ELR (cell line): ENCODE measurements at places on chromosomes 11 and 22.

DNA sequence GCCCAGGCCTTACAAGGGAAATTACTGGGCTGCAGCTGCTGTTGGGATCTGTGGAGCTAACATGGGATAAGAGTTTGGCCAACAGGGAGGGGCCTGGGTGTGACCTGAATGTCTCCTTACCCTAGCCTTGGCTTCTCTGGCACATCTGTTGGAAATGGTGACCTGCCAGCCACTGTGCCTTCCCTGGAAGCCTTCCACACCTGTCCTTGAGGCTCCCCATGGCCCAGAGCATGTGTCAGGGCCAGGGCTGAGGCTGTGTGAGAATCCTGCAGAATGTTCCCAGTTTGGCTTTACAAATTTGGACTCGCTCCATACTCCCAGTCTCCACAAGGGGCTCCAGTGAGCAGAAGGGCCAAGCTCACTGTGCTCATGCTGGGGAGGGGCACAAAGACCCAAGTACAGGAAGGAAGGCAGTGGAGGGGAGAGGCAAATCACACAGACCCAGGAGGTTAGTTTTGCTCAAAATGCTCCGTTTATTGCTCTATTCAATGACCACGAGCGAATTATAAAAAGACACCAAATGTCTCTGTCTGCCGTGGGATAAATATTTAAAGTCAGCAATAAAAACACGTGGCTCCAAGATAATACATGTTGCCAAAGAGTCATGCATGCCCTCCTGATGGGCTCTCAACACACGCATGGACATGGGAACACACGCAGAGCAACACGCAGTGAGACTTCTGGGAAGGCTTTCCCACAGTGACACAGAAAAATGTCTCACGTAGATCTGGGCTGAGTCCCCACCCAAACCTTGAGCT is 1.7 kb upstream of the IGSF22 start:
- DNase-seq = peak; percentile 57

- DNase-seq = no peak
Measured at GRCh38 chr11:1381793-1382425, 7.8 kb upstream of the BRSK2 start.

DNA sequence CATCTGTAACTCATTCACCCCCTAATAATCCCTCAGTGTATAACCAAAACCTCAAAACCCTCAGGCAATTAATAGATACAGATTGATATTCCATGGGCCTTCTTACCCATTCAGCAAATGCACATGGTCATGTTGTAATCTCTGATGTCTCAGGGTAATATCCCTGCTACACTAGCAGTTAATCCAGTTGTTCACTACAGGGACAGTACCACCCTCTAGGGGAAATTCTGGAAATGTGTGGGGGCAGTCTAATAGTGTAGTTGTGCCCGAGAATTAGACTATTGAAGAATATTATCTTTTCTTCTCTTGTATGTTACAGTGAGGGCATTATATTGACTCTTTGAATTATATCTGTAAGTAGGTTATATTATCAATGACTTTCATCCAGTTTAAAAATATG is 175.4 kb downstream of the CWF19L2 start:
- no peak for DNase-seq

DNA sequence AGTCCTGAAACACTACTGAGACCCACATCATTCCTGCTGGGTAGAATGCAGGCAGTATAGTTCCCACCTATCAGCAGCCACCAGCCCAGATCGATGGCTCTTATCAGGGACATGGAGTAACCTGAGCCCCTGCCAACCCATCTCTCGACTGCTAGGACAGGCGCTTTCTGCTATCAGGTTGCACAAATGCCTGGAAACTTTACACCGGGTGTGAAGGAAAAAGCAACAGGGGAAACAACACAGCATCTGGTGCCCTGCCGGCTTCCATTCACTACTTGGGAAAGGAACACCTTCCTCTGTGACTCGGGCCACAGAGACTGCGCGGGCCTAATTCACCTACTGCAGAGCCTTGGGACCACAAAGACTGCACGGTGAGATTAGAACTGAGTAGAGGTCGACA is 18.5 kb downstream of the RBFOX2 start:
- no peak for DNase-seq

GRCh38 chr22:46436595-46437175 is 100.7 kb downstream of the CELSR1 start:
- DNase-seq = peak; percentile 79

- DNase-seq = no peak
Measured at GRCh38 chr11:405323-405953, 9.4 kb downstream of the SIGIRR start.

DNA sequence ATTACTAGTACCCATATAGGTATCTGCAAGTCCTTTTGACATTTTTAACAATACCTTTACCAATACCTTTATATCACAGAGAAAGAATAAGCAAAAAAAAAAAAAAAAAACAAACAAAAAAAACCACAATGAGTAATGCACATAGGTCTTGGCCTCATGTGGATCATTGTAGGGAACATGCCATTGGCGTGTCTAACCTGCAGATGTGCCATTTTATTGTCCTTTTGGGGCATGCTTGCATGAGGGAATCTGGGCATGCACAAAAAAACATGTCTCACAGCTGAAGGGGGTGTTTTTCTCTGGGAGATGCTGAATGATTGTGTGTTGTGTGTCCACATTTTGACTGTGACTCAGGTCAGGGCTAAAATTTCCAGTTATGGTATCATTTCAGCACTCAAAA is 361.6 kb downstream of the GUCY1A2 start:
- peak; percentile 48 for DNase-seq

DNA sequence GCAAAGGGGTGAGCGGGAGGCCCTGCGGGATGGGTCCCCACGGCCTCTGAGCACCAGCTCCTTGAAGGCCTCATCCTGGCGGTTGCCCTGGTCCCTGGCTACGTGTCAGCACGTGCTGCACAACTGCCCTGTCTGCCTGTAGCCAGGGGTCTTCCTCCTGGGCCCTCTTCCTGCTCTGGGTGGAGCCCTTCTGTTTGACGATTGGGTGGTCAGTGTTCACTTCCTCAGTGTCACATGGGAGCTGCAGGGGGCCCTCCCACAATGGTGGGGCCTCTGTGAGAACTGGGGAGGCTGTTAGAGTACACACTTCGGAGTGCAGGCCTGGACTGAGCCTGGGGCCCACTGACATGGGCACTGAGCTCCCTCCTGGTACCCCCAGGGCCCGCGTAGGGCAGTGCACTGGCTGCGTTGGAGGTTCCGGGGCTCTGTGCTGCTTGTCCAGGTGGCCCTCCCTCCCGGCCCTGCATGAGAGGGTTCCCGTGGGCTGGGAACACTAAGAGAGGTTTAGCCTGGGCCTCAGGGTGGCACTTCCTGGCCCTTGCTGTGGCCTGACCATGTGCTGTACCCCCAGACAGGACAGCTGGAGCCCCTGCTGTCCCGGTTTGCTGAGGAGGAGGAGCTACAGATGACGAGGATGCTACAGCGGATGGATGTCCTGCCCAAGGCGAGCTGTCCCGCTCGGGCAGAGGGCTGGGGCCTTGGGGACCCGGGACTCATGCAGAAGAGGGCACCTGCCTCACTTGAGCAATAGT is 13.8 kb downstream of the DGCR6L start:
- DNase-seq = no peak
